ENCODE measurements at places on chromosomes 11 and 22. TPM values are rescaled to one million over a fixed set of nuclear protein-coding genes. Genes with fewer than 3 reads are reported as not detected.

The FHIP1B gene
- 16.3 TPM for total RNA-seq

The CARNS1 gene
- 18.0 TPM for total RNA-seq

The MS4A15 gene
- not detected for total RNA-seq

The SLN gene
- 5.7 TPM for total RNA-seq

The CPT1A gene
- 81.7 TPM for total RNA-seq

The OVOL1 gene
- not detected for total RNA-seq

The MALAT1 gene
- total RNA-seq: 7,191 TPM

The GDPD4 gene
- not detected for total RNA-seq

The OR8G1 gene
- not detected for total RNA-seq

The SNRPD3 gene
- total RNA-seq: 73.7 TPM

The GRK3 gene
- total RNA-seq: 4.3 TPM

The OR8H2 gene
- total RNA-seq: not detected

The OR52L1 gene
- not detected for total RNA-seq

The DYNC2H1 gene
- total RNA-seq: 3.2 TPM

The OR4D5 gene
- total RNA-seq: not detected

The RAB36 gene
- 0.74 TPM for total RNA-seq

The CCDC134 gene
- total RNA-seq: 5.9 TPM

The HBG1 gene
- total RNA-seq: not detected

The MMP27 gene
- not detected for total RNA-seq

The DERL3 gene
- total RNA-seq: 2.1 TPM

The FAM89B gene
- 39.3 TPM for total RNA-seq

The TRIM51 gene
- not detected for total RNA-seq

The TP53I11 gene
- total RNA-seq: 45.5 TPM

The GAL gene
- total RNA-seq: not detected

The COPB1 gene
- 43.6 TPM for total RNA-seq

The KIF18A gene
- total RNA-seq: 0.37 TPM

The OR5A1 gene
- not detected for total RNA-seq

The CADM1 gene
- 38.5 TPM for total RNA-seq

The NXPE4 gene
- not detected for total RNA-seq

The ROM1 gene
- total RNA-seq: 1.7 TPM

The RRAS2 gene
- 30.6 TPM for total RNA-seq

The UPK3A gene
- 0.25 TPM for total RNA-seq

The DDX25 gene
- total RNA-seq: not detected

The CREB3L1 gene
- total RNA-seq: 56.0 TPM

The APOBEC3H gene
- 0.40 TPM for total RNA-seq

The TUG1 gene
- 32.7 TPM for total RNA-seq

The NXPE2 gene
- 0.12 TPM for total RNA-seq

The A4GALT gene
- 81.7 TPM for total RNA-seq

The OR51B5 gene
- not detected for total RNA-seq

The APOBEC3B gene
- 0.55 TPM for total RNA-seq

The OR2AG2 gene
- not detected for total RNA-seq

The CSNK2A3 gene
- total RNA-seq: 1.1 TPM

The SEPTIN3 gene
- 0.22 TPM for total RNA-seq

The SRPRA gene
- total RNA-seq: 68.6 TPM

The CNTF gene
- total RNA-seq: 1.4 TPM

The PIK3IP1 gene
- total RNA-seq: 15.3 TPM

The KCNJ1 gene
- 0.07 TPM for total RNA-seq

The MS4A1 gene
- not detected for total RNA-seq

The EHF gene
- total RNA-seq: 2.7 TPM

The SPON1 gene
- total RNA-seq: 3.4 TPM

The NAP1L4 gene
- 173 TPM for total RNA-seq

The CCS gene
- 26.8 TPM for total RNA-seq

The TCN2 gene
- 14.6 TPM for total RNA-seq

The PRPF19 gene
- total RNA-seq: 41.5 TPM

The RAG2 gene
- not detected for total RNA-seq

The CAVIN3 gene
- total RNA-seq: 31.1 TPM

The FAR1 gene
- 37.0 TPM for total RNA-seq

The CRYBB2 gene
- not detected for total RNA-seq

The CDC42EP2 gene
- total RNA-seq: 13.0 TPM

The FLRT1 gene
- total RNA-seq: 0.45 TPM
